SK-MEL-5 (cell line): ENCODE measurements at places on chromosomes 1 and 21. TPM values are rescaled to one million over a fixed set of nuclear protein-coding genes. Genes with fewer than 3 reads are reported as not detected.

The MCOLN2 gene
- total RNA-seq = 18.1 and 19.3 TPM in 2 replicates

The ELF3 gene
- total RNA-seq = 0.13 TPM in 1 of 2 replicates, not detected in the other

The CR2 gene
- total RNA-seq = not detected in 2 replicates

The COX20 gene
- 35.0 and 37.9 TPM in 2 replicates for total RNA-seq

The RGS8 gene
- not detected in 2 replicates for total RNA-seq
